HFFc6 (cell line): ENCODE measurements at places on chromosomes 2 and 18. TPM values are rescaled to one million over a fixed set of nuclear protein-coding genes. Genes with fewer than 3 reads are reported as not detected.
A peak's percentile ranks its signal among the peaks of the same experiment; 100 is the strongest.

Gene BMP10
- not detected in 2 replicates for total RNA-seq

Gene MDH1B
- 0.18 to 0.68 TPM (median 0.26 TPM) in 3 replicates for total RNA-seq

Gene TLX2
- total RNA-seq: 0.23 to 0.27 TPM (median 0.26 TPM) in 3 replicates

Gene FBXO41
- total RNA-seq: 0.77 to 1.6 TPM (median 0.88 TPM) in 3 replicates

Gene PRSS56
- not detected in 3 replicates for total RNA-seq

Gene LIPG
- total RNA-seq: not detected in 3 replicates

Gene TCF23
- not detected in 3 replicates for total RNA-seq

Gene GAD1
- total RNA-seq: 0.32 TPM in 1 of 3 replicates, not detected in the others

Gene IGFBP5
- 63.5 to 119 TPM (median 106 TPM) in 3 replicates for total RNA-seq

Gene TAF4B
- total RNA-seq: 1.3 to 2.3 TPM (median 1.9 TPM) in 3 replicates

Gene CD302
- 2.6 to 5.6 TPM (median 2.7 TPM) in 3 replicates for total RNA-seq

DNA sequence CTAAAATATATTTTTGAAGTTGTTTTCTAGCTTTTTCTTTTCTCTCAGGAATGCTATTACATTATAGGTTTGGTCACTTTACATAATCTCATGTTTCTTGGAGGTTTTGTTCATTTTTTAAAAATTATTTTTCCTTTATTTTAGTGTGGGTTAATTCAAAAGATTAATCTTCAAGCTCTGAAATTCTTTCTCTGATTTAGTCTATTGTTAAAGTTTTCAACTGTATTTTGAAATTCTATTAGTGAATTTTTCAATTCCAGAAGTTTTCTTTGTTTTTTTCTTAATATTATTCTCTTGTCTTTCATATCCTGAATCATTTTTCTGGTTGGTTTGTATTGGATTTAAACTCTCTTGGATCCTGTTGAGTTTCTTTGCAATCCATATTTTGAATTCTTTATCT, 80.4 kb downstream of the MSTN start:
- DNase-seq: no peak

GRCh38 chr2:240286596-240286995, 146.1 kb upstream of the OTOS start:
- DNase-seq: no peak

- no peak for DNase-seq
Measured at GRCh38 chr2:237660381-237660900, 33.1 kb downstream of the LRRFIP1 start.

DNA sequence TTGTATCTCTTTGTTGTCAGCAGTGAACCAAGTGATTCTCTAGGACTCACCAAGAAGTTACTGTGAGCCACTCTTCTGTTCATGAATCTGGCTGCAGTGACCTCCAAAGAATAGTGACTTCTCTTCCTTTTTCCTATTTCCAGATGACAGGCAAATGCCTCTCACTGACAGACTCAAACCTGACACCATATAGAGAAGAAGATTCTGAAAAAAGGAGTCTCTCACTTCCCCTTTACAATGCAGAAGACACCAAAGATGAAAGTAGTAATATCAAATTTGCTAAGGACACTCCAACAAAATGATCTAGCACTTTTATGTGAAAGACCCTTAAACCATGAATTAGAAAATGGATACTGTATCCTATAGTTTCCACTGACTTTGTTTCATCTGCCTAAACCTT, 44.4 kb upstream of the SETBP1 start:
- no peak for DNase-seq

- DNase-seq: peak; percentile 37
Measured at GRCh38 chr2:188518381-188518780, 226.7 kb downstream of the GULP1 start.

- no peak for DNase-seq
Measured at GRCh38 chr2:203532957-203533658, 2.0 kb downstream of the RAPH1 start.

DNA sequence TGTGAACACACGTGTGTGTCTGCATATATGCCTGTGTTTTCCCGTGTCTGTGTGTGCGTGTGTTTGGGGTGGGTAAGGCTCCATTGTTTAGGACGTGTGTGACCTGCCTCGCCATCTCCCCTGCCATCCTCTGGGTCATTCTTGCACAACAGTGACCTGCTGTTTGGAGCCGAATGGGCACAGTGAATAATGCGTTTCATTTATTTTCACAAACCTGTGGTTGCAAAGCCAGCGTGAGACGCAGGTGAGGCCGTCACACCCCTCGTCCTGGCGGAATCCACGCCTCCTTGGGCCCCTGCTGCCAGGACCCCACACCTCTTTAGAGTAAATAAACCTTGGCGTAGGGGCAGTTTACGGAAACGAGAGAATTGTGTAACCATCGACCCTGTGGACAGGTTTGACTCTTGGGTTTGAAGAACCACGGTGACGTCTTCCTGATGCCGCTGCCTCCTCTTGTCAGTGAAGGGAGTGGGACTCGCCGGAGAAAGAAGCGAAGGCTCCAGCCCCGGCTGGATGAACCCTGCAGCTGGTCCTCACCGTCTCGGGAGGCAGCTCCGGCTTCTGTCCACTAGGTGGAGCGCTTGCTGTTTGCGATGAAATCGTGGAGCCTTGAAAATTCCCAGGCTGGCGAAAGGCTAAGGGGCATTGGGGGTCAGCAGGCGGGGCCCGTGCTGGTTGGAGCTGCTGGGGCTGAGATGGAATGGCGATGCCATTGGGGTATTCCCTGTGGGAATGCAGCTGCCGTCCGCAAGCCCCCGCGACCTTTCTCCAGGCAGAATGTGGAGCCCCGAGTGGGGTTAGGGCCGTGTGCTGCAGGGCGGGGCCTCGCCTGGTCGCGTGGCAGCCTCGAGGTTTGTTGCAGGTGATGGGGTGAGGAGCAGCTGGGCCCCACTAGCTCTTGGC, 81.1 kb downstream of the RTP5 start:
- peak; percentile 41 for DNase-seq

DNA sequence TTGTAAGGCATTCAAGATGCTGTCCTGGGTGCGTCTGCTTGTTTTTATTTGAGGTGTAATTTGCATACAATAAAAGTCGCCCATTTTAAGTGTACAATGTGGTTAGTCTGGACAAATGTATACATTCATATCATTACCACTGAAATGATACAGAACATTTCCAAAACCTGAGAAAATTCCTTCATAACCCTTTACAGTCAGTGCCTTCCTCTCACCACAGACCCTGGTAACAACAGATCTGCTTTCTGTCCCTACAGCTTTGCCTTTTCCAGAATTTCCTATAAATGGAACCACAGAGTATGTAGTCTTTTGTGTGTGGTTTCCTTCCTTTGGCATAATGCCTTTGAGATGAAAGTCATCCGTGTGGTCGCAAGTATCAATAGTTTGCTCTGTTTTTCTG, 45.8 kb upstream of the NFU1 start:
- no peak for DNase-seq

DNA sequence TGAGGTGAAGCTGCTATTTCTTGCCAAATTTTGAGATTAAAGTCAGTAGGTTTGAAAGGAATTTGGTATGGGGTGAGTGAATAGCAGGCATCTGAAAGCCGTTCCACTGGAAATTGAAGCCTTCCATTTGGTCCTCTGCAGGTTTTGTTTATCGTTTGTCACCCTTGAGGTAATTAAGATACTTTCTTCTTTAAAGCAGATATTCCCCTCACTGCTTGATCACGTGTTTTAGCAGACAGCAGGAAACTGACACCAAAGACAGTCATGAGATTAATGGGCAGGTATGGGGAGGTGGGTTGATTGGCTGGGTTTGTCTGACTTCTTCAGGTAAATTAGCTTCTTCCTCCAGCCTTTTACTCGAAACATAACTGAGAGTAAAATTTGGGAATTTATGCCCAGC, 10.7 kb downstream of the LPIN1 start:
- DNase-seq: no peak

DNA sequence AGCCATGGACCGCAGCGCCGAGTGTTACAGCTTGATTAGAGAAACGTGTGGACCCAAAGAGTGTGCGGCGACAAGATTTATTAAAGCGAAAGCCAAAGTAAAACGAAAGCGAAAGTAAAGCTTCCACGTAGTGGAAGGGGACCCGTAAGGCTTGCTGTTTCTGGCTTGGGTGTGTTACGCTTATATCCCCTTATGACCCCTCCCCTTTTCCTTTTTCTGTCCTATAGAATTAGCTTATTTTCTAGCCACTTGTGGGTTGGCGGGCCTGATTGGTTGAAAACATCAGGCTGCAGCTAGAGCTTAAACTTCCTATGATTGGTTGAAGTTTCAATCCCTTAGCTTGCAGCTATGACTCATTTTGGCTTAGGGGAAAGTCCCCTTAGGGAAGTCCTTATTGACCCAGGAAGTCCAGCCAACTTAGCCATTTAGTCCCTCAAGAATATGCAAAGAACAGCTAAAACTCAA, 969.7 kb downstream of the DCDC2C start:
- DNase-seq: no peak

- no peak for DNase-seq
Measured at GRCh38 chr18:21450913-21451312, 149.6 kb downstream of the ESCO1 start.

GRCh38 chr2:192073878-192074277, 120.9 kb downstream of the TMEFF2 start:
- DNase-seq: no peak

DNA sequence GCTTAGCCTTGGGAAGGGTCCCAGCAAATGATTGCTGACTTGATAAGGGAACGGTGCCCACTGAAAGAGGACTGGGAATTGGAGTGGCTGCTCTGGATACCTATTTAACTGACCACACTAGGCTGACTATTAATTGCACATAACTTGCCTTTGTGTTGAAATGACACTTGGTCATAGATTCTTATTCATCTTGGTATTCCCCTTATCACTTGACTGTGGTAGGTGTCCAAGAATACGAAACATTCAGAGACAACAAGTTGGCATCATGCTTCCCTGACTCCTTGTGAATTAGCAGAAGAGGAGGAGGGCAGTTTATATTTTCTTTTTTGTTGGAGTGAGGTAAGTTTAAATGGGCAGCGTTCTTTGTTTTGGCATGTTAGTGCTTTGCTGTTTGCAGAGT, 13.4 kb downstream of the FMNL2 start:
- DNase-seq: no peak

DNA sequence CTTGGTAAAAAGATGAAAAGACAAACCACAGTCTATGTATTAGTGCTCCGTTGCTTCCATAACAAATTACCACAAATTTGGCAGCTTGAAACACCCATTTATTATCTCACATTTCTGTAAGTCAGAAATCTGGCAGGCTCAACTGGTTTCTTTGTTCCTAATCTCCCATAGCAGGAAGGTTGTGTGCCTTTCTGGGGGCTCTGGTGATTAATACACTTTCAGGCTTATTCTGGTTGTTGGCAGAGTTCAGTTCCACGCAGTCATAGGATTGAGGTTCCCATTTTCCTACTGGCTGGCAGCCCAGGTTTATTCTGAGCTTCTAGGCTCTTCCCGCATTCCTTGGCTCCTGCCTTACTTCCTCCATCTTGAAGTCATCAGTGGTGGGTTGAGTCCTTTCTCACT, 189.3 kb downstream of the ANAPC1 start:
- DNase-seq: peak; percentile 82

DNA sequence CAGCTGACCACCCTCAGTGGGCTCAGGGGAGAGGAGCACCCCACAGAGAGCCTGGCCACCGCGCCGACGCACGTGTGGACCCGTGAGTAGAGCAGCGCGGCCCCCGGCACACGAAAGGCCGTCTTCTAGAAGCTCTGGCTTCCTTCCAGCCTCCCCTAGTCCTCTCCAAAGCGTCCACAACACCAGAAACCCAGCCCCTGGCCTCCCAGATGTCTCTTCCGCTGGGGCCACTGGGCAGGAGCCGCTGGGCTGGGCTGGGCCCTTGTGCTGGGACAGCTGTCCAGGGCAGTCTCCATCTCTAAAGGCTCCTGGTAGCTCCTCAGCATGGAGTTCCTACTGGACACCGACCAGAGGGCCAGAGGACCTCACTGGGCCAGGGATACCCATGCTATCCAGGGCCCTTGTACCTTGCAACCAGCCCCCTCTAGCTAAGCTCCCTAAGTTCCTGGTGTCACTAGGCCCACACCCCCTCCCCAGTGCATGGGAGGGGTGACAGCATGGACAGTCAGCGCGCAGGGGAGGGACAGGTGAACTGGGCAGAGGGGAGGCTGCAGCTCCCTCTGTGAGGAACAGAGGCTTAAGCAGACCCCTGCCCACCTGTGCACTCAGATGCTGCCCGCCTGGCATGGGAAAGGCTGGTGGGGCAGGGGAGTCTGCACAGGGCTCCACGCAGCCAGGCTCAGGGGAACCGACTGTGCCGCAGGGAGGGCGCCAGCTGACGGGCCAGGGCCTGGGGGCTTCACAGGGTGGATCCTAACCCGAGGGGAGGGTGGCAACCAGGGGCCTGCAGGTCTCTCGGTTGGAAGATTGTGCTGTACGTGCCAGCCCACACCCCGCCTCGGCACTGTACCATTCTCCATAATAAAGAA, 32.9 kb downstream of the MTERF4 start:
- DNase-seq: no peak

- no peak for DNase-seq
Measured at GRCh38 chr2:238338710-238339394, 18.5 kb downstream of the TRAF3IP1 start.

DNA sequence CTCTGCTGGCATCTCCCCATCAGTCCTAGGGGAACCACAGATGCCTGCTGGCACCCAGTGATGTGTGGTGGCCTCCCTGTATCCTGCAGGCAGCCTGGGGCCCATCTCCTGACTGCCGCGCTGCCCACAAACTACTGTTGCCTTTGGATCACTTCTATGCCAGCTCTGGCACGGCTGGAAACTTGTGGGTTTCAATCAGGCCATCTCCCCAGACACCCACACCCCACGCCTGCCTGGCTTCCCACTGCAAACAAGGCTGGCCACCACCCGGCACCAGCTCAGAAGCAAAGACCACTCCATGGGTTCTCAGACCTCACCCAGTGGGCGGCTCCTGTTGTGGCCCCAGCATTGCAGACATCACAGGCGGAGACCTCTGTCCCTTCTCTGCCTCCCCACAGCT, 15.1 kb upstream of the TPO start:
- DNase-seq: no peak

DNA sequence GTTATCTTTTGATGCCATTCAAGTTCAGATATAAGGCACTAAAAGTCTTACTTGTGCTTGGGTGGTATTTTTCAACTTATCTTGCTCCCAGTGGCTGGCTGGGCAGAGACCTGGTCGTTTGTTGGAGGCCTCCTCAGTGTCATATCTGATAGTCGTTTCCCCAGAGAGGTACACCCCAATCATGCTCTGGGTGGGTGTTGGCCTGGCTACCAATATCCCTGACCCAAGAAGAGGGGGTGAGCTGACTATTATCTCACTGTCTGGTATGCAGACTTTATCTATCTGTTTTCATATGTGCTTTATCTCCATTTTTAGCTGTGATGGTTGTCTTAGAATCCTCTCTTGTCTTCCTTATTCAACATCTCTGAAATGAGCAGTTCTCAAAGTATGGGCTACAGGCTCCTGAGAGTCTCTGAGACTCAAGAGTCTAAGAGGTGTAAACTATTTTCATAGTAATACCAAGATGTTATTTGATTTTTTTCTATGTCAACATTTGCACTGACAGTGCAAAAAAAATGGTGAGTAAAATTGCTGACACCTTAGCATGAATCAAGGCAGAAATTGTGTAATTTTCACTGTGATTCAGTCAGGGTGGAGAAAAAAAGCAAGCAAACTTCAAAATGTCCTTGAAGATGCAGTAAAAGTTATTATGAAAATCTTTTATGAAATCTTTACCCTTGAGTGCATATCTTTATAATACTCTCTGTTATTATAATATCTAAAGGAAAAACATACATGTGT, 12.3 kb upstream of the PLEK start:
- DNase-seq: no peak

- DNase-seq: peak; percentile 66
Measured at GRCh38 chr2:88540346-88540745, 86.9 kb downstream of the EIF2AK3 start.
